ENCODE measurements at places on chromosomes 7 and 10.

- no peak for DNase-seq
These were observed 17.7 kb downstream of the ZNF277 start for GRCh38 chr7:112224186-112224585.

GRCh38 chr7:80128918-80129317 is 5.7 kb upstream of the GNAI1 start:
- DNase-seq = no peak

DNA sequence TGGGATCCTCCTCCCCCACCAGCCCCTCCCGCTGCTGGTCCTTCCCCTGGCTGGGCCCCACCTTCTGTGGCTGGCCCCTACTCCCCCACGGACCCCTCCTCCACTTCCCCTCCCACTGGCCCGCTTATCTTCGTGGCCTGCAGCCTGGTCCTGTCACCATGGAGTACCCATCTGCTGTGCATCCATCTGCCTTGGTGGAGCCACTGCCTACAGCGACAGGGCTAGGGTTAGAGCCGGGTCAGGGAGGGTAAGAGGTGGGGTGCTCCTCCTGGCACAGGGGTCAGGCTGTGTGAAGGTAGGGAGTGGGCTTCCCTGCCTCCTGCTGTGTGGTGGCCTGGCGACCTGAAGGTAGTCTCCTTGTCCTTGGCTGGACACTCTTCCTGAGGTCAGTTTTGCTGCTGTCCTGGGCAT is 5.2 kb downstream of the ADCY1 start:
- DNase-seq = no peak

DNA sequence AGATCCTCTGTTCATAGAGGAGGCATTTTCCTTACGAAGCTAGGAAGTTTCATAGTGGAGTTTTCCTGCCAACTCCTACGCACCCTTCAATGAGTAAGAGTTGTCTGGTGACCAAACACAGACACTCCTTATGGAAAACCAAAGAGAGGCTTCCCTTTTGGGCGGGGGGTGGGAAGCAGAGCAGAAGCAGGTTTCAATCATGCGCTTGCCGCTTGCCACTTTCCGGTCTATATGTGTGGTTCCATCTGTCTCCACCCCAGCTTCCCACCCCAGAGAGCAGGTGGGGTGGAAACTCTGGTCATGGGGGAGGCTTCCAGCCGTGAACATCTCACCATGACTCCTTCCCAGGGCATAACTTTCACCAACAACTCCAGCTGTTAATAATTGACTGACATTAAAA is 68.8 kb upstream of the GRB10 start:
- no peak for DNase-seq

DNA sequence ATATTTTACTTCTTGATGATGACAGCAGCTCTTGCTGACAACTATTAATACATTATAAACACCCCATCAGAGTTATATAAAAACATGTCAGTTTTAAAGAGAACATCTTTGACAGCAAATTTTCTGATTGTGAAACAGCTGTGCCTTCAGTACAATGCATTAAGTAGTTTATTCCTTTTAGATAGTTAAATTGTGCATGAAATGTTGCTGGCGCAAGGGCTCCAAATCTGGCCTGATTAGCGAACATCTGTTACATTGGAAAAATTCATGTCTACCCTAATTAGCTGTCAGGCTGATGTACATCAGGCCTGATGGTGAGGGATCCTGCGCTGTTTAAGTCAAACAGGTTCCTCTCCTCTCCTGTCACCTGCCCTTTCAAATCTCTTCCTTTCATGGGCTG is 171.9 kb upstream of the SP8 start:
- DNase-seq = no peak
